NCI-H2081 treated with DMSO at 0.1 percent for 48 hours (cell line): ENCODE measurements at places on chromosomes 6 and 20.

DNA sequence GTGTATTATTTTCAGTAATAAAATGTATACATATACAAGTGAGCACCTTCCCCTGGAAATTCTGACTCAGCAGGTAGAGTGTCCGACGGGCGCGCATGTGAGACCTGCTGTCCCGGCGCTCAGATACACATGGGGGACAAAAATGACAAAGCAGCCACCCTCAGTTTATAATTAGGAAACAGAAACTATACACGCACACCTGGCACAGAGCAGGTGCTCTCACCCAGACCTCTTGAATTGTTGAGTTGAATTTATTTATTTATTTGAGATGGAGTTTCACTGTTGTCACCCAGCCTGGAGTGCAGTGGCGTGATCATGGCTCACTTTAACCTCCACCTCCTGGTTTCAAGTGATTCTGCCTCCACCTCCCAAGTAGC lies 180.4 kb downstream of the ZDHHC14 start:
- DNase-seq: no peak

DNA sequence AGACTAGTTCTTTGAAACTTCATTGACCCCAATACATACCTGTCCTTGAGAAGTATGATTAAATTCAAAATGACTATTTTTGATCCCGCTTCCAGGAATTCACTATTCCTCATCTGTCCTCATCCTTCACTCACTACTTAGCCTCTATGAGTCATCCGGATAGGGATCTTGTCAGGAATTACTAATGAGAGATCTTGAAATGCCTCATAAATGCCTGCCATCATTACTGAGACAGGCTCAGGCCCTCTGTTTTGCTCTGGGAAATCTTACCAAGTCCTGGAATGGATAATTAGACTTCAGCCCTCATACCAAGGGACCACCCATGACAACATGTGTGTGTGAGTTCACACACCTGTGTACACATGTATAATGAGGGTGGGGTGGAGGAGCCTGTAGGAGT lies 2.8 kb upstream of the CYP24A1 start:
- no peak for DNase-seq

DNA sequence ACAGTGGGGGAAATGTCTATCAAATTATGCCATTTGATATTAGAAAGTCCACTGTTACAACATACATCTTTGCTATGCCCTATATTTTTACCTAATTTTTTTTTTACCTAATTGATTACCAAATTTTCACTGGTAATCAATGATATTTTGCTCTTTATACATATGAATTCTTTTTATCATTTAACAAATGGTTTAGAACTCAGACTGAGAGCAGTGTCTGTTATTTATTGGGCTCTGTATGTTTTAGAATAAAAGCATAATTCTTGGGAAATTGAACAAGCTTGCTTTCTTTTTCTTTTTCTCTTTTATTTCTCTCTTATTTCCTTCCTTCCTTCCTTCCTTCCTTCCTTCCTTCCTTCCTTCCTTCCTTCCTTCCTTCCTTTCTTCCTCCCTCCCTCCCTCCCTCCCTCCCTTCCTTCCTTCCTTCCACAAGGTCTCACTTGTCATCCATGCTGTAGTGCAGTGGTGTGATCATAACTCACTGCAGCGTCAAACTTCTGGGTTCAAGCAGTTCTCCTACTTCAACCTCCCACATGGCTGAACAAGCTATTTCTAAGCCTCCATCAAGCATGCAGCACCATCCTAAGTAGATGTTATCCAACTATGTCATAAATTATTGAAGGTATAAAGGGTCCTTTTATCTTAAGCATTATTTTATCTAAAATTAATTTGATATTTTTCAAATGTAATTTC lies 911.7 kb upstream of the CITED2 start:
- no peak for DNase-seq

DNA sequence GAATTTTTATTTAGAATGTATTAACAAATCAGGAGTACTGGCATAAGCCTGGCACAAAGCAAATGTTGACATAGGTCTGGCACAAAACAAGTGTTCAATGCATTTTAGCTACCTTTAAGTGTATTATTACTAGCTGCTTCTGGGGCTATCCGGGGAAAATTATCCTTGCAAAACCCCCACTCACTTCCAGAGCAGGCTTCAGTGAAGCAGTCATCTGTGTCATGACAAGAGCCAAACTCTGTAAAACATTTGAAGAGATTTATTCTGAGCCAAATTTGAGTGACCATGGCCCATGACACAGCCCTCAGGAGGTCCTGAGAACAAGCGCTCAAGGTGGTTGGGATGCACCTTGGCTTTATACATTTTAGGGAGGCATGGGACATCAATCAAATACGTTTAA lies 6.4 kb upstream of the TRIM38 start:
- no peak for DNase-seq

GRCh38 chr6:52909131-52909530 lies 367 bp downstream of the GSTA3 start:
- DNase-seq: no peak

- DNase-seq: no peak
Measured at GRCh38 chr20:63351811-63352591, 9.1 kb downstream of the CHRNA4 start.

- DNase-seq: no peak
Measured at GRCh38 chr20:52991830-52992229, 19.7 kb downstream of the TSHZ2 start.

- DNase-seq: no peak
Measured at GRCh38 chr6:89471287-89471867, 38.4 kb downstream of the ANKRD6 start.

DNA sequence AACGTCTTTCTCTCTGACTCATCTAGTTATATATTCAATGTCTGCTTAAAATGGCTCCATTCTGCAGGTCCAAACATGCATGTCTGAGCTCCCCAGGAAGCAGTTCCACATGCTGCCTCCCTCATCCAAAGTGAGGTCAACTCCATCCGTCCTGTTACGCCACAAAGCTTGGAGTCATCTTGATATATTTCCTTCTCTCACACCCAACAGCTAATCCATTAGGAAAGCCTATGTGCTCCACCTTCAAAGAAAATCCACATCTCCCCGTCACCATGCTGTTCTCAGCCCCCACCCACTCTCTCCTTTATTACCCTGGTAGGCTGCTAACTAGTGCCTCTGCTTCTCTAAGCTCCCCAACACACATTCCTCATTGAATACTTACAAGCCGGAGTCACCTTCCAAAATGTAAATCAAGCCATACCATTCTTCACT lies 130.2 kb upstream of the SYNDIG1 start:
- no peak for DNase-seq

- no peak for DNase-seq
Measured at GRCh38 chr6:44943541-44943940, 384.6 kb upstream of the RUNX2 start.

DNA sequence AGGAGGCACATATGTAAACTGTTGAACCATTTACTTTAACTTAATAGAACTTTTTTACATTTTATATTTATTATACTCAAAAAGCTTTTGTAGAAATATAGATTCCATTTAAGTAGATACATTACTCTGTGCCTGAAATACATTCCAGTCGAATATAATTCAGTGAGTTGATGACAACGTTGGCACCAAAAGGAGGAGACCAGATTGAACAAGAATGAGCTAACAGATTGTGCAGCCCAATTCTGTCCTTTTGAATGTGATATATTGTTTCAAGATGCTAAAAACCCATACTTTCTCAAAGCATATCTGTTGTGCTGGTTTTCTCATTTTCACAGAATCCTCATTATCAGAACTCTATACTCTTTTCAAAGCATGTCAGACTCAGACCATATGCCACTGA lies 147.4 kb upstream of the SIM1 start:
- DNase-seq: no peak

DNA sequence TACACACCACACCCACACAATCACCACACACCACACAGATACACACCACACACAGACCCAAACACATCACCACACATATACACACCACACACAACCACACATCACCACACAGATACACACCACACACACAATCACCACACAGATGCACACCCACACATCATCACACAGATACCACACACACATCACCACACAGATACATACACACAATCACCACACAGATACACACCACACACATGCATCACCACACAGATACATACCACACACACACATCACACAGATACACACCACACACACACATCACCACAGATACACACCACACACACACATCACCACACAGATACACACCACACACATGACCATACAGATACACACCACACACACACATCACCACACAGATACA lies 73.2 kb downstream of the GRM4 start:
- no peak for DNase-seq

- no peak for DNase-seq
Measured at GRCh38 chr6:107823047-107823557, 1.0 kb downstream of the SCML4 start.

GRCh38 chr6:145850671-145851070 lies 36.1 kb upstream of the FBXO30 start:
- no peak for DNase-seq

DNA sequence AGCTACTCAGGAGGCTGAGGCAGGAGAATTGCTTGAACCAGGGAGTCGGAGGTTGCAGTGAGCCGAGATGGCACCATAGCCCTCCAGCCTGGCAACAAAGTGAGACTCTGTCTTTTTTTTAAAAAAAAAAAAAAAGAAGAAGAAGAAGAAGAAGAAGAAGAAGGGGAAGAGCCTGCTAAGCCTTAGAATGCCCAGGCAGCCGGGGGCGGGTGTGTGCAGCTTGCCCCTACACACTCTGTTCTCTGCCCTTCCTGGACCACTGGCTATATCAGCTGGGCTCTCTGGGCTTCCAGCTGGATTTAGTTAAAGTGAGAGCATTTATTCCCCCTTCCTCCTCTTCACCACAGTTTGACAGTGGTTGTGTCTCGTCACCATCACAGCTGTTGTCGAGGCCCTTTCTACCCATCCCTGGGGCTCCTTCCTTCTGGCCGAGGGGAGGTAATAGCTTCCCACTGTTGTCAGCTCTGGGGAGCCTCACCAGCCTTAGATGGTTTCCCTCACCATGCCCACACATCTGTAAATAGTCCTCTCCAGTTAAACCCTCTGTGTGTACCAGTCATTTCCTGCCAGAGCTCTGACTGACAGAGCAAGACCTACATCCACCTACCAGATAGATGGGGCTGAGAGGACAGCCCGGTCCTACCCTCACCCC lies 77.6 kb downstream of the TRERF1 start:
- DNase-seq: no peak

DNA sequence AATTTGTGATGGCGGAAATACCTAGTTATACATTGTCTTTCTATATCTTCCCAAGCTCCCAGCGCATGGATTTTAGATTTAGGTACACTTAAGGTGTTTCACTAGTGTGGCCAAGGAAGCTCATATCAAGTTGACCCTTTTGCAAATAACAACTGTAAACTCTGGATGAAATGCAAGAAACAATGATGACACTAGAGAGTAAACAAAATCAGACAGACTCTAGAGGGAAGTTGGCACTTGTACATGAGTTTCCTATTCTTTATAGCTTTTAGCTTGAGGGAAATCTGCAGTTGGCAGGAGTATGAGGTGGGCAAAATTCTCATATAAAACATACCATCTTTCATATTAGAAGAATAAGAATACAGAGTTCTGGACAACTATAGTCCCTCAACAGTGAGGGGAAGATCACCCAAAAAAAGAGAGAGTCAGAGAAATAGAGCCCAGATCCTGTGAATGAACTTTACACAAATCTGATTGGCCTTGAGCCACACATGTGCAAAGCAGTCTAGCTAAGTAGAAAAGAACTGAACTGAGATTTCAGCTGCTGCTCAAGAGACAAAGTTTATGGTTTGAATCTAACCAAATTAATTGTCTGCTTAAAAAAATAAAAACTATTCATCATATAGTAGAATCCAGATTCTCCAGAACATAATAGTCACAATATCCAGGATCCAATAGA lies 26.1 kb downstream of the TXLNB start:
- no peak for DNase-seq

DNA sequence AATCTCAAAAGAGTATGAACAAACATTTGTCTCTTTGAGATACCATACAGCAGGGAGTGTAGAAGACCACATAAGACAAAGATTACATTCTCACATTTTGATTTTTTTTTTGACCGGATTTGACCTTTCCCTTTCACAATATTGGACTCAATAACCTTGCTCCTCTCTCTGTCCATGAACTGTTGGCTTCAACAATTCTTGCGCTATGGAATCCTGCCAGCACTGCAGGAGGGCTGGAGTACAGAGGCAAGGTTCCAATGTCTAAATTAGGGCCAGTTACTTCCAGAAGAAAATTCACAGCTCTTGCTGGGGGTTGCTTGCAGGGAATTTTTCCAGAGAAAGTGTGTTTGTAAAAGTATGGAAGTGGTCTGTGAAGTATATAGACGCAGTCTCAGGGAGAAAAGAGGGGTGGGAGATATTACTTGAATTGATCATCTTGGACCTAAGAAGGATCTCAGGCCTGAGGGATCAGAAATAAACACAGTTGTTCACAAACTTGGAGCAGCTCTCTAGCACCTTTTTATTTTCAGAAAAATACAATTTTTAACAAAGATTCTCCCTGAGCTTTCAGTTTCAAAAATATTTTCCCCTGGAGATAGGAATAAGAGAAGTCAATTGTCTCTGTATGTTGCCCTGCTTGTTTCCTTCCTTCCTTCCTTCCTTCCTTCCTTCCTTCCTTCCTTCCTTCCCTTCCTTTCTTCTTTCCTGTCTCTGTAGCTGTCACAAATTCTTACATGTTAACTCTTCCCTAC lies 765.9 kb downstream of the BCKDHB start:
- DNase-seq: no peak

DNA sequence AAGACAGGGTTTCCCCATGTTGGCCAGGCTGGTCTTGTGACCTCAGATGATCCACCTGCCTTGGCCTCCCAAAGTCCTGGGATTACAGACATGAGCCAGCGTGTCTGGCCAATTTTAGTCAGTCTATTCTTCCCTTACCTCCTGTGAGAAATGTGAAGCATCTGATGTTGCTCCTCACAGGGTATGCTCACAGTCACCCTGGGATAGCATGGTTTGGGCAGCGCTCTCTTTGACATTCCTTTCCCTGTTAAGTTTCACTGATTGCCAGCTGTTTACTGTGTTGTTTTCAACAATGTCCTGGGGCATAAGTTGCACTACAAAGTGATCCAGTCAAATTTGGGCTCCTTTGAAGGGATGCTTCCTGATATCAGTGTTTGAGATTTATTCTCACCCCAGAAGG lies 13.1 kb downstream of the CDC5L start:
- no peak for DNase-seq

GRCh38 chr6:27951040-27951439 lies 6.0 kb upstream of the OR2B6 start:
- DNase-seq: no peak

DNA sequence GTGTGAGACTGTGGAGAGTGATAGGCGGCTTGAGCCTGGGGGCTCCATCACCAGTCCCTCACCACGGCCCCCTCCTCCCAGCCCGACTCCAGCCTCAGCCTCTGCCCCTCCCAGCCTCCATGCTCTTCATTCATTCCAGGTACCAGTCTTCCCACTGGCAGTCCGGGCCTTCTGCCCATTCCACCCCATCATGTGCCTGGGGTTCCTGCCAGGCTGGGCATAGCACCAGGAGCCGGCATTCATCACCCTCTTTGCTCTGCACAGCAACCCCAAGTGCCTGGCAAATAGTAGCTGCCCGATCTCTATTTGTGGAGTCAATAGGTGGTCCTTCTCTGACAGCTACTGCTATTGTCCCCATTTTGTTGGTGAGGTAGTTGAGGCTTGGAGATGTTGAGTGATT lies 39.6 kb upstream of the GTSF1L start:
- DNase-seq: no peak

- no peak for DNase-seq
Measured at GRCh38 chr6:137820952-137821351, 46.1 kb upstream of the TNFAIP3 start.
